Stimulated activated CD4-positive, alpha-beta T cell treated with anti-CD3 and anti-CD28 coated beads, Interleukin-12 subunit alpha, Interleukin-12 subunit beta, amount 100 ng/mL, for 24 hours (primary cell): ENCODE measurements at places on chromosomes 6 and 20.

- no peak for DNase-seq
Observed at GRCh38 chr6:51989789-51990188, 97.6 kb downstream of the PKHD1 start.

GRCh38 chr20:18276821-18277220, 11.5 kb upstream of the ZNF133 start:
- peak; percentile 26 for DNase-seq

DNA sequence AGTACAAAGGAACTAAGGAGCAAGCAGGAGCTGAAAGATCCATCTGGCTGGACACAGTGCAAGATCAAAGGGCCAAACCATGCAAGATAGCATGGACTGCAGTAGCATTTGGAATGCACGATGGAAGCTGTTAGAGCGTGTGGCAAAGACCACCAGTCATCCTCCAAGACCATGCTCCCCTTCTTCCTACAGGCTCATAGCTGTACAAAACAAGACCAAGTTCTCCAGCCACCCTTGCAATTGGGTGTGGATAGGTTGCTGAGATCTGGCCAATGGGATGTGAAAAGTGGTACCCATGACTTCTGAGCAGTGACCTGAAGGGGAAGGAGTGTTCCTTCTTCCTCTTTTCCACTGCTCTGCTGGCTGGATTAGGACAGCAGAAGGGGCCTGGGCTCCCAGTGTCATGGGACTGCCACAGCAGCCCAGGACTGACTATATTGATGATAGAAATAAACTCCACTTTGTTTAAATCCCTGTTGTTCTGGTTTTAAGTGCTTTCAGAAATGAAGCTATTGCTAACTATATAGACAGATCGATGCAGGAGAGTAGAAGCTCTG, 64.9 kb downstream of the SLC22A23 start:
- no peak for DNase-seq

DNA sequence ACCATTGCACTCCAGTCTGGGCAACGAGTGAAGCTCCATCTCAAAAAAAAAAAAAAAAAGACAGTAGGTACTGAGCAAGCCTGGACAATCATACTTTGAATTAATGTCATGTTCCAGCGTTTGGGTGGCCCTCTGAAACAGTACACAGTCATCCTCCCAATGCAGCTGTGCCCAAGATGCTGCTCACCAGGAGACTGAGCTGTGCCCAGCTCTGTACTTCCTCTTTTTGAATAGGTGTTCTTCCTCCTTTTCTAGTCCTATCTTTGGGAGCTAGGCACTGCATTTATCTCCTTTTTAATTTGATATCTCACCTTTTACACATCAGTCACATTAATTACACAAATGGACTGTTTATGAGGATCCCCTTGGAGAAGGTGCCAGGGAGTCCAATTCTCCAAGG, 101.5 kb downstream of the RPP40 start:
- DNase-seq = no peak

GRCh38 chr6:106886922-106887797, 87.4 kb downstream of the CD24 start:
- no peak for DNase-seq

- DNase-seq = no peak
Observed at GRCh38 chr6:1945235-1945832, 300.1 kb downstream of the GMDS start.
